GM19239 (cell line): ENCODE measurements at places on chromosomes 1 and 21.

DNA sequence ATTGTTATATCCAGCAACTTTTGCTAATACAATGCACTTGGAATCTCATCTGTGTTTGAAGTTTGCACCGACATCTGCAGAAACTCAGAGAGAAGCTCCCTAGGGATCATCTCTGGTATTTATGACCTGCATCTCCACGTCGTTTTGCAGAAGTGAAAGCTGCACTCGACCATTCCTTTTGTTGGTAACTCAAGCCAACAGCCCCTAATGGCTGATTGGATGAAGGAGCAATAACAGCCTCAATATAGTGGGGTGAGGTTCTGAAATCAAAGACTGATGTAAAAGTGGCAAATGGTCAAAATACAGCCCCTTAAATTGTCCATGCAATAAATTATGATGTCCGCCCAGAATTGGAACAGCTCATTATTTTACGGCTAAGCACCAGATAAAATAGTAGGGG is 344.2 kb upstream of the KAZN start:
- DNase-seq: no peak

- DNase-seq: no peak
Measured at GRCh38 chr1:5933050-5933449, 59.2 kb downstream of the NPHP4 start.

GRCh38 chr1:117570988-117571409 is 34.8 kb upstream of the TENT5C start:
- no peak for DNase-seq

- no peak for DNase-seq
Measured at GRCh38 chr1:53468374-53468773, 9.2 kb downstream of the DMRTB1 start.

GRCh38 chr1:228120857-228121489 is 11.9 kb upstream of the MRPL55 start:
- no peak for DNase-seq

GRCh38 chr1:96926176-96926575 is 204.6 kb downstream of the PTBP2 start:
- DNase-seq: no peak

DNA sequence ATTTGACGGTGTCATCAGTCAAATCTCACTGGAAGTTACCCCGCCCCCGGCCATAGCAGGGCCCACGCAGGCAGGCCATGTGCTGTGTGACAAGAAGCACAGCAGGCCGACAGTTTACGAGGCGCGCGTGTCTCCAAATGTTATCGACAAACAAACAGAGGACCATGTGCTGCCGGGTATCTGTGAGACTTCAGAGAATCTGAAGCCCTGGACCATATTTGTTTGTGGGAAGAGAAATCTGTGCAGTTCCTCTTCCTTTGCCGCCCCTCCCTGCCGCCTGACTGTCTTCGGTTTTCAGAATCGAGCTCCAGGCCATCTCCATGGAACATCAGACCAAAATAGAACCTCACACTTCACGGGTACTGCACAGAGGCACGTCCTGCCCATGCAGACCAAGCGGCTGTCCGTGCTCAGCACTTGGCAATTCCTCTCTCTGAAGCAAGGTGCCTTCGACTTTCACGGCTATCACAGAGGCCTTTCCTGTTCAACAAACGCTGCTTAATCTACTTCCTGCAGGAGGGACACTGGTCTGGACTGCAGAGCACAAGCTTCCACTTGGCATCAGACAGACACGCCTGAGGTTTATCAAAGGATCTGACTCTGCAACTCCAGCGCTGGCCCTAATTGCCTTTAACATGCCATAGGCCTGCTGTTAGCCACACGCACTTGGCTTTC is 135.7 kb upstream of the KRTAP19-8 start:
- DNase-seq: no peak

GRCh38 chr1:159936273-159936904 is 9.0 kb downstream of the IGSF9 start:
- DNase-seq: peak; percentile 85

DNA sequence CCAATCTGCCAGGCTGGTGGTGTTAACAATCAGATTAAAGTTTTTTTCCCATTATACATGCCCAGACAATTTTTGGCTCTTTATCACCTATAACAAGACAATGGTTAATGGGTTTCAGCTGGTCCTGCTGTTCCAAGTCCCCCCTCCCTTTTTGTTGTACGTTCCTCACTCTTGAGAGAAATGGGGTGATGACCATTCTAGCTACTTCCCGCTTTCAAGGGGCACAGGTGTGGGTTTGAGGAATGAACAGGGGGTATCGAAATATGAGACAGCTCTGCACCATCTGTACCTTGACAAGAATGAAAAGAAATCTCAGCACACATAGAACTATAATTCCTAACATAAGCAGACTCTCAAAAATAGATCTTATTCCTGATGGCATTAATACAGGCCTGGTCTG is 326.8 kb downstream of the PTPRU start:
- DNase-seq: no peak

GRCh38 chr1:228365271-228366061 is 41.2 kb downstream of the TRIM11 start:
- DNase-seq: no peak

- DNase-seq: no peak
Measured at GRCh38 chr1:239819096-239819495, 272.6 kb upstream of the FMN2 start.

- no peak for DNase-seq
Measured at GRCh38 chr1:14880456-14881316, 272.9 kb upstream of the TMEM51 start.

DNA sequence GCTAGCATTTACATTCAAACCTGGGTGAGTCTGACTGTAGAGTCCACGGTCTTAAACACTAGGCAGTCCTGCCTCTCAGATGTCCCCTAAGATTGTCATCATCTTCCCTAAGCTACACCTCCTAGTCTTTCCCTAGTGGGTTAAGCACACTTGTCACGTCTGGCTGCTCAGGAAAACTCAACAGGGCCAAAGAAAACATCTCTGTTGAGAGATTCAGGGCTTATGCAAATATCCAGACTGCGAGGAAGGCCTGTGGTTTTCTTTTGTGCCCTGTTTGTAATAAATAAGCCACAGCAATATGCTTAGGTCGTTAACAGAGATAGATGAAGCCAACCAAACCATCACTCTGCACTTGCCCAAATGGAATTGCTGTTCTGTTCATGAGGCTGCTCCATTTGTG is 472.6 kb upstream of the DEPDC1 start:
- DNase-seq: no peak

- DNase-seq: no peak
Measured at GRCh38 chr1:240683576-240683975, 71.6 kb upstream of the GREM2 start.

DNA sequence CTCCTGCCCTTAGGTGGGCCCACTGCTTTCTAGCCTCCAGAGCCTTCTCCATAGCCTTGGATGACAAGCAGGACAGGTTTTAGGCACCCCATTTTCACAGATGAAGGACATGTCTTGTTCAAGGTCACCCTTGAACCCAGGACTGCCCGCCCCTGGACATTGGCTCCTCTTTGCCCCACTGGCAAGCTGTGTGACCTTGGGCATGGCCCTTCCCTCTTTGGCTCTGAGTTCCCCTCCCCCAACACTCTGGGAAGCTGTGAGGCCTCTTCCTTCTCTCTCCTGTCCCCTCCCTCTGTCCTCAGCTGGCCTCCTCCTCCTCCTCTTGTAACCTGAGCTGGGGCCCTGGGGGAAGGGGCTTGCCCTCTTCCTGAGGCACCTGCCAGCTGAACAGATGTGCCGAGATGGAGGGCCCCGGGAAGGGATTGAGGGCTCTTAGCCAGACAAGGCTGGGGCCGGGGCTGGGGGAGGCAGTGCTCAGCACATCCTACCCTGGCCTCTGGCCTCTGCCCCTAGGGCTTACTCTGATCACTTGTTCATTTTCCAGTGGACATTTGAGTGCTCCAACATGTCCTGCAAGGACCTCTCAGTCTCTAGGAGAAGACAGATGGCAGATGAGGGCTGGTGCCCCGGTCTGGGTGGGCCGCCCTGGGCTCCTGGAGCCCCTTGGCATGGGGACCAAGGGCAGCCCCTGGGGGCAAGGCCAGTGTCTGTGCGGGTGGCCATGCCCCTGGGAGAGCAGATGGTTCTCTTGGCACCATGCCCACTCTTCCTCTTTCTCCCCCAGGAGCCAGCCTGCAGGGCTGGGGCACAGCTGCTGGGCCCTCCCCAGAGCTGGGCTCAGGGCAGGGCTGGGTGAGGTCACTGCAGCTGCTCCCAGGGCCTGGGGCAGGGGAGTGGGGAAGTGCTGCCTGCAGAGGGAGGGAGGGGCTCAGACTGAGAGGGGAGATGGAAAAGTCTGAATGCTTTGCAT is 10.7 kb downstream of the FOXO6 start:
- no peak for DNase-seq

GRCh38 chr1:182101415-182102042 is 40.0 kb upstream of the ZNF648 start:
- no peak for DNase-seq

DNA sequence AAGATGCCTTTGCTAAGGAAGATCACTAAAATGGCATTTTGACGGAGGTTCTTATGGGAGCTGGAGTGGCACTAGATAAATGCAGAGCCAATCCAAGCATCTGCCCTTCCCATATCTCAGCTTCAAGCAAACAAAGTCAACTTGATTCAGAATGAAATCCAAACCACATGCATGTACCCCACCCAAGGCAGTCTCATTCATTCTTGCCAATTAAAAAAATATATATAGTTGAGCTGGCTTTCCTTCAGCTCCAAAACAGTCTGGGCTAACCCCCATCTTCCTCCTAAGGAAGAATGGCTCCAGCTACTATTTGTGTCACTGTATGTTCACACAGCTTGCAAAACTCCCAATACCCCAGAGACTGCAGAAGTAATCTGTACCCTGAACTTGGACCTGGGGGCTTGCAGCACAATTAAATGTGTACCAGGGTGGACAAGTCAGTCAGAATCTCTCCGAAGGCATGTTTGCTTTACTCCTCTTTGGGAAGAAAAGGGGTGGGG is 35.4 kb downstream of the GPR3 start:
- no peak for DNase-seq
